ENCODE measurements at places on chromosomes 1 and 21.
A peak's percentile ranks its signal among the peaks of the same experiment; 100 is the strongest.

DNA sequence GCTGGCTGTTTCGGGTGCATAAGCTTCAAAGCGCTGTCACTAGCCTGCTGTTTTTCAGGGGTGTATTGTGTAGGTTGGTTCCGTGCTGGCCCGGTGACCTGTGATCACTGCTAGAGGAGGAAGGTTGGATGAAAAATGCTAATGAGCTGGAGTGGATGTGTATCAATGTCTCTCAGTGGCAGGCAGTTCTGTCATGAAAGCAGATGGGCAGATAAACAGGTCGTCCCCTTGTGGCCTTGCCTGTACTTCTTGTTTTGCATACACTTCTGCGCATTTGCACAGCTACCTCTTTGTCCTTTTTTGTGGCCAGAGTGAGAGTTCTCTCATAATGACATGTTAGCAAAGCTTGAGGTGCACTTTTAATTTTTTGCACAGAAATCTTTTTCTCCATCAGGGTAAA is 2.9 kb downstream of the SELENON start:
- DNase-seq = no peak

GRCh38 chr1:185960422-185961321 is 226.5 kb downstream of the HMCN1 start:
- no peak for DNase-seq

GRCh38 chr21:29194342-29194741 is 63.9 kb downstream of the MAP3K7CL start:
- no peak for DNase-seq

- DNase-seq = no peak
Measured at GRCh38 chr21:43985690-43986251, 26.3 kb upstream of the TRAPPC10 start.

- DNase-seq = no peak
Measured at GRCh38 chr21:14099570-14099969, 111.2 kb downstream of the LIPI start.

DNA sequence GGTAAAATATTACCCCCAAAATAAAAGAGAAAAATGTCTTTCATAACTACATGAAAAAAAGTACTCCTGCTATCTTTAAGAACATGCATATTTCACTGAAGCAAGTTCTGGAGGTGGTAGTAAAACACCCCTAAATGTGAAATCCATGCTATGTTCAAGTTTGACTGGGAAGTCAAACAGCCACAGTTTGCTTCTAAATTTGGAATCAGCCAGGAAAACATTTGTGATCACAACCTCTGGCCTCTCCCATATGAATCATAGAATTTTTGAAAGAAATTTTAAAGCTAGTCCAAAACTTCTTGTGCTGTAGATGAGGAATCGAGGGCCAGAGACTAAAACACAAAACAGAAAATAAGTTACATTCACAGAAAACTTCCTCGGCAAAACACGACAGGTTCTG is 6.6 kb downstream of the SORT1 start:
- no peak for DNase-seq

GRCh38 chr1:11295905-11296304 is 22.9 kb downstream of the UBIAD1 start:
- no peak for DNase-seq

- DNase-seq = no peak
Measured at GRCh38 chr1:234582681-234583301, 27.2 kb downstream of the IRF2BP2 start.

DNA sequence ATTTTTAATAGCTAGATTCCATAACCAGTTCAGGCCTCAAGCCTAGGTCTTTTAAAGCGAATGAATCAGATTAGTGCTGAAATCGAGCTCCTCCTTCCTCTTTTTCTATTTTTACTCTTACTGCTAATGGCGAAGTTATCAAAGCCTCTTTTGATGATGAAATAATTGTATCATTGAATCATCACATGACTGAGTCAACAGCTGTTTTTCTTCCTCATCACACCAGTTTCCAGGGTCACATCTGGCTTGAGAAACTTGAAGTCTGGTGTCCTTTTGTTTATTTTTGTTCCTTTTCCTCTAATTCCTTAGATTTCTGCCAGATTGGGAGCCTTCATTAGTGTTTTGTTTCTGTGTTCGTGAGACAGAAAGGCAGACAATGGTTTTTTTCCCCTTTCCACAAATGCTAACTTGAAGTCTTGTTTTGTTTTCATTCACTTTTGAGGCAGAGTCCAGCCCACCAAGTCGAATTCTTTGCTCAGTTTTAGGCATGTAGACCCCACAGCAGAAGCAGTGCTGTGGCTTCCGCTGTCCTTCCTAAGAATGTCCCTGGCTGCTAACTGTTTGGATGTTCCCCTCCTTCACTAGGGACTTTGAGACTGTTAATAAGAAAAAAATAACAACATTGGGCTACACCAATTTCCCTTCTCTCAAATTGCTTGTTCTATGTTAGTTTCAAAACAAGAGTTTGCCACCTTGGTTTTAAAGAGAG is 51.9 kb upstream of the FMOD start:
- DNase-seq = peak; percentile 95

DNA sequence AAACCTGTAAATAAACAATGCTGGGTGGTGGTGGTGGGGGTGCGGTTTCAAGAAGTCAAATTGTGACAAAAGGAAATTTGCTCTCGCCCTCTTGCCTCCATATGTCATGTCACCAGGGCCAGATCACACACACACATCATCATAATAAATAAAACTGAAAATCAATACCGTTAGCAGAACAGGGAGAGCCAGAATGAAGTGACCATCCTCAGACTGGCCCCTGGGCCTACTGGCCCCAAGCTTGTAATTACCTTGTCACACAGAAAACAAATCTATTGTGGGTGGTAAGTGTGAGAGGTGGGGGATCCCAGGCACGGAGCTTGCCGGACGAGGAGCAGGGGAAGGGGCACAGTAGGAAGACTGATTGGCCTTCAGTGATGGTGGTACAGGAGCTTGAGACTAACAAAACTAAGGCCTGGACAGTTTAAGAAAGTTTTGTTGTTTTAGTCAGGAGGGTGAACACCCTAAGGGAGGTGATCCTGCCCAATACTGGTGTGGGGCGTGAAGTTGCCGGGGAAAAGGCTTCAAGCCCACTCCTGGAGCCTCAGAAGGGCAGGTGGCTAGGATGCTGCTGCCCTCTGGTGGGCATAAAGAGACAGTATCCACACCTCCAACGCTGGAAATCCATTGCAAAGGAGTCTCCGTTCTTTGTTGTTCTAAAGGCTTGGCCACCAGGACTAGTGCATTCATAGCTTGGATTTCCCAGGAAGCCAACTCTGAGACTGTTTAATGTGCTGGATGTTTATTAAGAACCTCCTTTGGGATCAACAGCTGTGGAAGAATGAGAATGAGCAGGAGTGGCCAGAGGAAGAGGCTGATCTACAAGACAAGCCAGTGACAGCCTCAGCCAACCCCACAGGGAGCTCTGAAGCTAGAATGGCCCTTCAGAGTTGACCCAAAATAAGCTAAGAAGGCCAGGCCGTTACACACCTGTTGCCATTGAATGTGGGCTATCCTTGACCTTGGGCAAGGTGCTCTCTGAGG is 8.1 kb upstream of the C1orf216 start:
- peak; percentile 53 for DNase-seq

GRCh38 chr1:82587371-82587770 is 786.6 kb downstream of the ADGRL2 start:
- DNase-seq = no peak

DNA sequence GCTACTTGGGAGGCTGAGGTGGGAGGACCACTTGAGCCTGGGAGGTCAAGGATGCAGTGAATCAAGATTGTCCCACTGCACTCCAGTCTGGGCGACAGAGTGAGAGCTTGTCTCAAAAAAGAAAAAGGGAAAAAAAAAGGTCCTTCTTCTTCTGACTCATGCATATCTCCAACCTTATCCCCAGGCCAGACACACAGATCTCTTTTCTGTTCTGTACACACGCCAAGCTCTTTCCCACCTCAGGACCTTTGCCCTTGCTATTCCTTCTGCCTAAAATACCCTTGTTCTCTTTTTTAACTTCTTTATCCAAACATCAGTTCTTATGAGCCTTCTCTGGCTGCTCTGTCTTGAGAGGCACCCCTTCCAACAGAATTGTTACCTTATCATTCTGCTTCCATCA is 22.1 kb downstream of the PLEKHO1 start:
- no peak for DNase-seq

DNA sequence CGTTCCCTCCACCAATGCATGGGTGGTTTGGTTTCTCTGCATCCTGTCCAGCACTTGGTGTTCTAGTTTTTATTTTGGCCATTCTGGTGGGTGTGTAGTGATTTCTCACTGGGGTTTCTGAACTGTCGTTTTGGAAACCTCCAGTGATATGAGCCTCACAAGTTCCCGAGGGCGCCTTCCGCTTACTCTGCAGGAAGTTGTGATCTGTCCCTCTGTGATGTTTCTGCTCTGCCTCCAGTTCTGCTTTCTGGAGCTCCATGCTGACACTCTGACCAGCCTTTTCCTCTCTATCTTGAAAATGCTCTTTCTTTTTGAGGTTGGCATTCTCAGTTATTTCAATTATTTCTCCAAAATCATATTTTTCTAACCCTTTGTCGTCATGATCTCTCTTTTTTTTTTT is 111.6 kb downstream of the PLD5 start:
- DNase-seq = no peak

DNA sequence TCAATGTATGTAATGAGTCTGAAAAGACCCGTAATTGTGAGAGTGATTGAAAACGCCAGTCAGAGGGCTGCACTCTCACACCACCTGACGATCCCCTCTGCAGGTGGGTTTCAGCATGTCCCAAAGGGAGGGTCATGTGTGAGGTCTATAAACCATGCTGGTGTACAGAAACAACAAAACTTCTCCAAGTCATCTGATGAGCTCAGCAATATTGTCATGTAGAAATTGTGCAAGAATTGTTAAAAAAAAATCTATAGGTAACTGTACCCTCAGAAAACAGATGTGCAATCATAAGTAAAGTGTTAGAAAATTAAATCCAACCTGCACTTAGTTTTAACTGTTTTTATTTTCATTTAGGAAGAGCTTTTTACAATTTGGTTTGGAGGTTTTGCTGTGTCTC is 152.5 kb downstream of the PCBP3 start:
- DNase-seq = no peak

DNA sequence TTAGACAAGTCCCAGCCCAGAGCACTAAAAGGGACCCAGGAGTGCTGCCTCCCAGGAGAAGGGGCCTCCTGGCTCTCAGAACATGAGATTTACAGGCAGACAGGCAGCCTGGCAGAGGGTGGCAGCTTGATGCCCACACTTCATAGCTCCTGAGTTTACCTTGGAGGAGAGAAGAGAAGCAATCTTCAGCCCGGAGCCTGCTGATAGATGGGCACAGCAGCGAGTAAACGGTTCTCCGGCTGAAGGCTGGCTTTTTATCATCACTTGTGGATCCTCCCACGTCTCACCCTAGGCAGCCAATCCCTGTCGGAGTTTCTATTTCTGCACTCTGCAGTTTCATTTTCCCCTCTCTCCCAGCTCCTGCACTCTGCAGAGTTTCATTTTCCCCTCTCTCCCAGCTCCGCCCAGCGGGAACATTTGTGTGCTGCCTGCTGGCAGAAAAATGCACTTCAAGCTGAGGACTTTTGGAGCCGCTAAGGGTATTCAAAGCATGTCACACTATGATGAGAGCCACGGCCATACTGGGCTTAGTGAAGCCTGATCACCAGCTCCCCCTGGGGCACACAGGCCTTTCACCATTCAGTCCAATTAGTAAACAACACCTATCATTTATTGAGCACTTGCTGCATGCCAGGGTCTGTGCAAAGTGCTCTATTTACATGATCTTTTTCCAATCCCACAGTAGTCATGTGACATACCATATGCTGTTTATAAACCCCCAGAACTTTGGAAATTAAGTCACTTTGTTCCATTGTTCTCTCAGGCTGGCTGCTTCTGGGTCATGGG is at the start of gene IFI6:
Gene IFI6 (minus strand): TSS at position 229 of the 786 bp plus-strand sequence. CDS start 2,878 bp downstream, outside the sequence.
- DNase-seq = peak; percentile 94

- no peak for DNase-seq
Measured at GRCh38 chr1:204868340-204868700, 2.3 kb upstream of the NFASC start.

GRCh38 chr1:70397013-70397412 is 14.1 kb upstream of the CTH start:
- DNase-seq = no peak

GRCh38 chr1:112929979-112930378 is 26.0 kb downstream of the SLC16A1 start:
- DNase-seq = no peak

GRCh38 chr1:35288761-35289160 is 20.3 kb downstream of the ZMYM4 start:
- DNase-seq = no peak

DNA sequence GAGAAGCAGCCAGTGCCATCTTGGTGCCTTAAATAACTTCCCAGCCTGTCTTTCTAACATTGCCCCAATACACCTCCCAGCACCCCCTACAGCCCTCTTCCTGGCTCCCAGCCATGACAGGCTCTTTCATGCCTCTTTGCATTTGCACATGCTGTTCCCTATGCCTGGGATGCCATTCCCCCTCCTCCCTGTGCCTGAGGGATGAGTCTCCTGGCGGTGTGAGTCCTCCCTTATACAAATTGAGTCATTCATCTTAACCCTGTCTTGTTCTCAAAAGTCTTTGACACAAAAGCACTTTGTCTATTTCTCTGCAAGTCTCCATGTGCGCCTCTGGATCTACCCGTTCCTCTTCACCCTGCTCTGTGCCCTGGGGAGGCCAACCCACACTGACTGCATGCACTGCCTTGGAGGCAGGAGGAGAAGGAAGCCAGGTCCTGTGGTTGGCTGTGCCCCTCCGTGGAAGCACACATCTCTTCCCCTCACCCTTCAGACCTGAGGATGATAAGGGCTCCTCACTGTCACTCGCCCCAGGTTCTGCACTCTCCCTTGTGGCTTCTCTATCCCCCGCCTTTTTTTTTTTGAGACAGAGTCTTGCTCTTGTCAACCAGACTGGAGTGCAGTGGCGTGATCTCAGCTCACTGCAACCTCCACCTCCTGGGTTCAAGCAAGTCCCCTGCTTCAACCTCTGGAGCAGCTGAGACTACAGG is 25.1 kb downstream of the CDCP2 start:
- DNase-seq = no peak

GRCh38 chr1:201305815-201306214 is 22.5 kb downstream of the PKP1 start:
- no peak for DNase-seq

- DNase-seq = no peak
Measured at GRCh38 chr1:56509713-56510641, 69.4 kb downstream of the PLPP3 start.

DNA sequence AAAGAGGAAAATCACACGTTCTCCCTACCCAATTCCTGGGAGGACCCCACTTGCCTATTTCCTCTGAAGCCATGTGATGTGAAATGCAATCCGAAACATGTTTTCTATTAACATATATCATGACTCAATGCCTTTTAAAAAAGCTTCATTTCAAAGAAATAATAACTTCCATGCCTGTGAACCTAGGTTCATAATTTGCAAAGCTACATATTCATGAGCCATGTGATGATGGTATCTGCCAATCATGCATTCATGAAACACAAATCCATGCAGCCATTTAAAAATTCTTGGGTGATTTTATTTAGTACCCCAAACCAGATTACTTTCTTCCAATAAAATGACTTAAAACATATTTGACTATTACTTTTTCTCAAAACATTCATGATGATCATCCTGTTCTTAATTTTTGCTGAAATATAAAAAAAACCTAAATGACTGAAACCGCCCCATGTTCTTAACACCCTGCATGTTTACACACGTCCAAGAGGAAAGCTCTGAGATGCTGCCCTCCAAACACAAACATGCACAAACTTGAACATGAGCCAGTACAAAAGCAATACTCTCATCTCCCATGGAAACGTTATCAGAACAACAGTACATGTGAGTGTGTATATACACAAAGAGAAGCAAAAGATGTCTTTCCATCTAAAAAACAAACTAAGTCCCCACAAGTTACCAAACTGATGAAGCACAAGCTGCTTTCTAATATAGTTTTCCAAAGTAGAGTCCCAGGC is 140.1 kb downstream of the TGFBR3 start:
- DNase-seq = peak; percentile 67

All from right lung (tissue), 10 donors.